Esophagus muscularis mucosa (tissue), 4 donors: ENCODE measurements at places on chromosomes 11 and 22. TPM values are rescaled to one million over a fixed set of nuclear protein-coding genes. Genes with fewer than 3 reads are reported as not detected.

GRCh38 chr11:17635551-17635938 is 83.8 kb upstream of the MYOD1 start:
- no peak overlapping the region for H3K27ac ChIP-seq
- no peaks in the 10 kb centered on the region for H3K27me3 ChIP-seq
- H3K4me3 ChIP-seq: no peak overlapping the region
- H3K4me1 ChIP-seq: no peaks in the 10 kb centered on the region

GRCh38 chr11:36274414-36274813 is 14.8 kb downstream of the COMMD9 start:
- H3K36me3 ChIP-seq: peaks cover 49% of the 10 kb centered on the region
- H3K27ac ChIP-seq: no peak overlapping the region
- DNase-seq: no peak
- H3K4me3 ChIP-seq: no peak overlapping the region
- no peaks in the 10 kb centered on the region for H3K27me3 ChIP-seq
- no peaks in the 10 kb centered on the region for H3K4me1 ChIP-seq

DNA sequence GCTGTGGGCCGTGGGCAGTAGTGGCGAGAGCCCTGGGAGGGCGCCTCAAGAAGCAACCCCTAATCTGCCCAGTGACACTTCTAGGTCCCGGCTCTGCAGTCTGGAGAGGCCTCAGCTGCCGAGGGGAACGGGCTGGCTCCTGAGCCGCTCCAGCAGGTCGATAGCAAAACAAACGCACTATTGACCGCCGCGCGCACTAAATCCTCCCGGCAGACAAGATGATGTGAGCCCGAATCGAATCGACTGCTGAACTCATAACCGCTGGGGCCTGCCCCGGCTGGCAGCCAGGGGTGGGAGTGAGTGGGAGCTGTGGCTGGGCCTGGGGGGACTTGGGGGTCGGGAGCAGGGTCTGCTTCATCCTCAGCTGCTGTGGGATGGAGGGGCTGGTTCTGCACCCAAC is 36.1 kb downstream of the FLRT1 start:
- H3K4me3 ChIP-seq: no peak overlapping the region
- no peaks in the 10 kb centered on the region for H3K4me1 ChIP-seq
- H3K36me3 ChIP-seq: no peaks in the 10 kb centered on the region
- DNase-seq: no peak

Gene JAML
- 1.2 TPM for total RNA-seq

Gene CHST1
- 6.9 TPM for total RNA-seq

GRCh38 chr11:87223816-87224215 is 186.1 kb downstream of the TMEM135 start:
- H3K4me1 ChIP-seq: peaks cover 21% of the 10 kb centered on the region
- H3K36me3 ChIP-seq: no peaks in the 10 kb centered on the region
- H3K27ac ChIP-seq: no peak overlapping the region
- H3K27me3 ChIP-seq: no peaks in the 10 kb centered on the region

DNA sequence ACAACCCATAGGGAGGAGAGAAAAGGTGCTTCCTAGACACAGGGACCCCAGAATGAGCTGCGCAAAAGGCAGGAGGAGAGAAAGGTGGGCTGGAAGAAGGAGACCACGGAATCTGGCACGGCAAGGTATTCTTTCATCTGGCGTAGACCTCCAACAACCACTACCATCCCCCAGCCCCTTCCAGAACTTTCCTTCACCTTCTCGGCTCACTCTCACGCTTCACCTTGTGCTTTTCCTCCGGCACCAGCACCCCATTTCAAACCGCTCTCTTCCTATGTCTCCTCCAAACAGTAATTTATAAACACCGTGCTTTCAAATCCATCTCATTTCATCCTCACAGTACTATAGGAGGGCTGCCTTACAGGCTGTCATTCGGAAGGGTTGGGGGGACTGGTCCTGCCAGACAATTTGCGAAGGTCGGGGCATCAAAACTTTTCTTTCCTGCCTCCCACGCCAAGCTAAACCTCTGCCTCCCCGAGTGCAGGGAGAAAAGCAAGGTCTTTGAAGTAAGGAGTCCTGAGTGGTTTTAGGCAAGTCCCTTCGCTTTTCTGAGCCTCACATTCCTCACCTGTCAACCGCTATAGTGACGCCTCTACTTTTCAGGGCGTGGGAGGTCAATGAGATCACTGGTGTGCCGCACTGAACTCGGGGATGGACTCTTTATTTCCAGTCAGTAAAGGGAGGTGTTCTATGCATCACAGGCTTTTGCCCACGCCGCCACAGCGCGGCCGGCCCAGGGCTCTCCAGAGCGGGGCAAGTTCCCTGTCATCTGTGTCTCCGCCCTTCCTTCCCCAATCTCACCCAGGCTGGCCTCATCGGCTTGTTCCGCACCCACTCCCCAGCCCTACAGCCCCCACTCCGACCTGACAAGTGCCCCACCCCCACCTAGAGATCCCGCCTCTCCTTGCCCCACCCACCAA is 800 bp downstream of the KCTD21 start:
- peak overlapping the region; percentile 94 for H3K4me3 ChIP-seq
- peaks cover 25% of the 10 kb centered on the region for H3K4me1 ChIP-seq
- H3K36me3 ChIP-seq: peaks cover 10% of the 10 kb centered on the region
- DNase-seq: no peak
- peak overlapping the region; percentile 84 for H3K27ac ChIP-seq
- no peaks in the 10 kb centered on the region for H3K27me3 ChIP-seq

GRCh38 chr11:107370390-107370789 is 87.2 kb downstream of the CWF19L2 start:
- H3K4me3 ChIP-seq: no peak overlapping the region
- H3K27me3 ChIP-seq: no peaks in the 10 kb centered on the region
- DNase-seq: no peak
- H3K36me3 ChIP-seq: no peaks in the 10 kb centered on the region

Gene SPI1
- total RNA-seq: 22.4 TPM

DNA sequence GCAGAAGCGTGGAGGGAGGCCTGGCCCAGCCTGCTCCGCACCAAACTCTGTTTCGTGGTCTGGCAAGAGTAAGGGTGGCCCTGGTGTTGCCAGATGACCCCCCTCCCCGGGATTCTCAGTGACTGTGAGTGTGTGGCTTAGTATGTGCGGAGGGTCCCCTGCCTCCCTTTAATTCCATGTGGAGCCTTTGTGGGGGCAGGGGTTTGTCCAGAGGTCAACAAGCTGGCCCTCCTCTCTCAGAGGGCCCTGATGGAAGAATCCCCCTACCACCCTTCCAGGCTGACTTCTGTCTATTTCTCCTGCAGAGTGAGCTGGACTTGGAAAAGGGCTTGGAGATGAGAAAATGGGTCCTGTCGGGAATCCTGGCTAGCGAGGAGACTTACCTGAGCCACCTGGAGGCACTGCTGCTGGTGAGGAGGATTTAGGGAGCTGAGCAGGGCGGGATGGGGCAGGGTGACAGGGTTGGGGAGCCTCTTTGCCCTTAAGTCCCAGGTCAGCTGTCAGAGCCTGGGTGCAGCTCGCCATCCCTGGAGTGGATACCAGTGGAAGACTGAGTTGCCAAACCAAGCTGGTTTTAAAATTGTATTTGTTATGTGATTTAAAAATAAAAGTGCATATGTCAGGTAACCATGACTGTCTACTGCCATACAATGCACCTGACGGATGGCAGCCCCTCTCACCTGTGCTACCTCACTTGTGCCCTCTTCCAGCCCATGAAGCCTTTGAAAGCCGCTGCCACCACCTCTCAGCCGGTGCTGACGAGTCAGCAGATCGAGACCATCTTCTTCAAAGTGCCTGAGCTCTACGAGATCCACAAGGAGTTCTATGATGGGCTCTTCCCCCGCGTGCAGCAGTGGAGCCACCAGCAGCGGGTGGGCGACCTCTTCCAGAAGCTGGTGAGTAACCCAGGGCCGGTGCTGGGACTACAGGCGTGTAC is 80.6 kb downstream of the BCR start:
- H3K27me3 ChIP-seq: no peaks in the 10 kb centered on the region
- peaks cover 32% of the 10 kb centered on the region for H3K4me1 ChIP-seq
- H3K36me3 ChIP-seq: peaks cover 43% of the 10 kb centered on the region
- H3K27ac ChIP-seq: no peak overlapping the region
- no peak for DNase-seq
- H3K4me3 ChIP-seq: no peak overlapping the region

GRCh38 chr11:74672332-74672955 is 58.8 kb downstream of the CHRDL2 start:
- no peaks in the 10 kb centered on the region for H3K36me3 ChIP-seq
- no peak overlapping the region for H3K4me3 ChIP-seq
- no peaks in the 10 kb centered on the region for H3K27me3 ChIP-seq
- peak; percentile 81 for DNase-seq
